ENCODE measurements at places on chromosomes 6 and 20.

DNA sequence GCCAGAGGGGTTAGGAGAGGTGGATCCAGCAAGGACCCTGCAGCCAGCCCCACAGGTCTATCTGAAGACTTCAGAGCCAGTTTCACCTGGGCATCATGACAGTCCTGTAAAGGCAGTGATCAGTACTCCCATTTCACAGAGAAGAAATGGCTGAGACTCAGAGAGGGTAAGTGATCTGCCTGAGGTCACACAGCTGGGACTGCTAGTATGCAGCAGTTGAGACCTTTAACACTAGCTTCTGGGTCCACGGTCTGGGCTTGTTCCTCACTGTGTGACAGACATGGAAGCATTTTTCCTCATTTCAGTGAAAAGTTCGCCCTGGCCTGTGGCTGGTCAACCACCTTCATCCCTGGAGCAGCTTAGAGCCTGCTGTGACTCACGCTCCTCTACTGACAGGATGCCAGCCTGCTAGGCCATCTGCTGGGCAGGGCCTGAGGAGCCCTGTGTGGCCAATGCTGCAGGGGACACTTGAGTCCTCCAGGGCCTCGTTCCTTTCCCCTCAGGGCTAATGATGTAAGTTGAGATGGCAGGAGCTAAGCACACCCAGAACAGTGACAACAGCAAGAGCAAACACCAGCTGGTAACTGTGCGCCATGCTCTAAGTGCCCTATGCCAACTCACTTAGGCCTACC, 192.0 kb downstream of the LRFN2 start:
- no peak for DNase-seq

DNA sequence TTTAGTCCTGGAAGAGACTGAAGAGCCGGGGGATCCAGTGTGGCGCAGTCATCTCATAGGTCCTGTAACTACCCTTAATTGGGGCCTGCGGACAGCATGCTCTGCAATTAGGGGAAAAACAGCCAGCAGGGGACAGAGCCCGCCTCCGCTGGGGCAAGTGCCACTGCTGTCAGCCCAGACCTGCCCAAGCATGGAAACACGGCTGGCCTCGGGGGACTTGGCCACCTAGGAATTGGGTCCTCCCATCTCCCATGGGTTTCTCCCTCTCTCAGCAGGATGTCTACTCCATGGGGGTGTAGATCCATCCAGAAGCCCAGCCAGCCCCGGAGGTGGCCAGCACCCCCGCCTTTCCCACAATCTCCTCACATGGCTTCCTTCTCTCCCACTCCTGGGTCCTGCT, 3.6 kb downstream of the GHRH start:
- DNase-seq = no peak

- no peak for DNase-seq
Measured at GRCh38 chr20:22430154-22430745, 154.1 kb downstream of the FOXA2 start.

- no peak for DNase-seq
Measured at GRCh38 chr6:135210632-135211305, 29.7 kb downstream of the MYB start.

GRCh38 chr6:98871821-98872220, 37.4 kb downstream of the POU3F2 start:
- no peak for DNase-seq

GRCh38 chr20:17786221-17786718, 86.5 kb downstream of the BANF2 start:
- DNase-seq = no peak

DNA sequence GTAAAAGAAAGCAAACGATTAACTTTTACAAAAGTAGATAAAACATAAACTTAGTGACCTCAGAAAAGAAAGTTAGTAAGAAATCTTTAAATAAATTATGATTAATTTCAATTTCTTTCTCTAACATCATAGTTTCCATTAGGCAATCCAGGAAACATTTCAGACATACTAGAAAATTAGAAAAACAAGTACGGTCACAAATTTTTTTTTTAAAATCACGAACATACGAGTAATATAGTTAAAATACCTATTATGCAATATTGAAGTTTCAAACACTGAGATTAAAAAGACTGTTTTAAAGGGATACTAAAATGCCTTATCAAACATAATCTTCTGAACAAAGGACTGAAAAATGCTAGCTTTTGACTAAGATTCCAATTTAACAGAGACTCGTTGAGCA, 26.2 kb downstream of the NOL7 start:
- DNase-seq = no peak

- DNase-seq = peak; percentile 72
Measured at GRCh38 chr20:48761023-48761785, 66.6 kb downstream of the PREX1 start.

Measured in CD4-positive, alpha-beta T cell treated with Interleukin-12 subunit alpha and Interleukin-12 subunit beta, for 1 hour (primary cell).